ENCODE measurements at places on chromosomes 12 and 14.
A peak's percentile ranks its signal among the peaks of the same experiment; 100 is the strongest.

- DNase-seq = peak; percentile 29
These were observed at the start of gene KIF26A for GRCh38 chr14:104138098-104138717. TSS of gene KIF26A (plus strand) at chr14:104138587. CDS start at chr14:104138723, 136 bp downstream.

DNA sequence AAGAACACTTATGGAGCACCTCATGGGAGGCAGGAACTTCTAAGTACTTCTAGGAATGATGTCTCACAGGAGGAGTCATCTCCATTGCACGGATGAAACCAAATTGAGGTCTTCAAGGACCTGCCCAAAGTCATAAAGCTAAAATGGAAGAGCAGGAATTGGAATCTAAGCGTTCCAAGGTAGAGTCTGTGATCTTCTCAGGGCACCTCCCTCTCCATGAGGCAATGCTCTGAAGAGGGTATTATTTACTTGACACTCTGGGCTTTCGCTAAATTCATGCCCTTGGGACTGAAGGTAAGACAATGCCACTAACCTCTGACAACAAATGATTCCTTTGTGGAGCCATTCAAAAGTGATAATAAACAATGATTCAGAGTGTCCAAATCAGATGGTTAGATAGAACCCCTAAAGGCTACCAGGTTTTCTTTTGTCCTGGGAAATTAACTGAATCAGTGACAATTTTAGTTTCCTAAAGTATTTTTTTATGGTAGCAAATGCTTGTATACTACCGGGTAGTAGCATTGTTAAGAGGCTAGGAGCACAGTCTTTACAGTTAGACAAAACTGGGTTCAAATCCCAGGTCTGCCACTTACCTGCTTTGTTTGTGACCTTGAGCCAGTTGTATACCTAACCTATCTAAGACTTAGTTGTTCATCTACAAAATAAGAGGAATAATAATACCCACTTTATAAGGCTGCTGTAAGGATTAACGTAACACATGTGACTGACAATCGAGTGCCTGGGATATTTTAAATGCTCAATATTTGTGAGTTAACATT is 12.3 kb downstream of the HMGA2 start:
- no peak for DNase-seq

DNA sequence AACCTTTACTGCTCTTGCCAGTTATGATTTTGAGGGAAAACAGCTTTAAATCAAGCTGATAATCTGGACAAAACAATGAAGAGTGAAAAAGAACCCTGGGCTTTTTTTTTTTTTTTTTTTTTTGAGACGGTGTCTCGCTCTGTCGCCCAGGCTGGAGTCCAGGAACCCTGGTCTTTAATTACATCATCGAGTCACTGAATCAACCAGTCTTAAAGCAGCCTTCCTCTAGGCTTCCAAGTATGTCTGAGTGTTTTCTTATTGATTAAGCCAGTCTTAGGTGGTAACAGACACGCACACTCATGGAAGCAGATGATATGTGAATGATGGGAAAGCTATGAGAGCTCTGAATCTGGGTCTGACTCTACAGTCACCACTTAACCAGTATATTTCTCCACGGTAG is 5.9 kb upstream of the VCPKMT start:
- no peak for DNase-seq

DNA sequence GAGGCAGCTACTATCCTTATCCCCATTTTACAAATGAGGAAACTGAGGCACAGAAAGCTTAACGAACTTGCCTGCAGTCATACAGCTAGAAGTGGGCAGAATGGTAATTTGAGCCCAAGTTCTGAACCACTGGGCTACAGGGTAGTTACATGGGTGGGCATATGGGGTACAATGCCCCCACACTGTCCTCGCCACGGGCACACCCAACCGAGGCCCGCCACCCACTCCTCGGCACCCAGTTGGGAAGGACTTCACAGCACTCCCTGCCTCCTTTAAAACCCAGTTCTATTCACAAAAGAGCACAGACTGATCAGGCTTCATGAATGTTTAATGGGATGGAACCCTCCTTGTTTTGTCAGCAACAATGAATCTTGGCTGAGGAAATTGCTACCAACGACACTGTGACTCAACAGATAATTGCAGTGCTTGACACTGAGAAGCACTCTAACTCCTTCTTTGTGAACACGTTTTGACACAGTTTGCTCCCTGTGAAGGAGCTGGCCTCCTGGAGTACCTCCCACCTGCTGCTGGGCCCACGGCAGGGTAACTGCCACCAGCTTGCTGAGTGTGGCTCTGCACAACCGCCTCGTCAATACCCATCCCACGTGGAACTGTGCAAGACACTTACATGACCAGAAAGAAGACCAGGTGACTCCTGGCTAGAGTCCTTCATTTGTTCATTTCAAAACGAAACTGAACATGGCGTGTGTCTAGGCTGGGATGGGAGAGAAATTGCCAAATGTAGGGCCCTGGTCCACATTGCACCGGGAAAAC is 63.5 kb downstream of the CLMN start:
- no peak for DNase-seq

DNA sequence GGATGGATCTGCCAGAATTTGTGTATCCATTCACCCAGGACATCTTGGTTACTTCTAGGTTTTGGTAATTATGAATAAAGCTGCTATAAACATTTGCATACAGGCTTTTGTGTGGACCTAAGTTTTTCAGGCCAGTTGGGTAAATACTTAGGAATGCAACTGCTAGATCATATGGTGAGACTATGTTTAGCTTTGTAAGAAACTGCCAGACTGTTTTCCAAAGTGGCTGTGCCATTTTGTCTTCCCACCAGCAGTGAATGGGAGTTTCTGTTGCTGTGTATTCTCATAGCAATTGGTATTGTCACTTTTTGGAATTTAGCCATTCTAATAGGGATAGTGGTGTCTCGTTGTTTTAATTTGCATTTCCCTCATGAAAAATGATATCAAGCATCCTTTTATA is 133.0 kb downstream of the KIF26A start:
- DNase-seq = no peak

- DNase-seq = peak; percentile 75
These were observed 323.4 kb downstream of the VRK1 start for GRCh38 chr14:97120611-97121031.

Data from activated CD4-positive, alpha-beta T cell treated with anti-CD3 and anti-CD28 coated beads, Interleukin-10, Interleukin-2, amounts not matched to agents 100 ng/mL and 50 ng/mL, durations not matched to agents 16 hours and 8 hours (primary cell).